ENCODE measurements at places on chromosomes 1 and 21. TPM values are rescaled to one million over a fixed set of nuclear protein-coding genes. Genes with fewer than 3 reads are reported as not detected.

Gene RIPPLY3
- total RNA-seq, result not detected

Gene KCNT2
- total RNA-seq, result 0.57 TPM

Gene TINAGL1
- 456 TPM for total RNA-seq

Gene GSTM1
- 12.2 TPM for total RNA-seq

Gene PLD5
- total RNA-seq, result not detected

Gene SPSB1
- total RNA-seq, result 12.6 TPM

Gene DISP3
- 0.07 TPM for total RNA-seq

Gene CHI3L2
- not detected for total RNA-seq

Gene CEPT1
- 51.1 TPM for total RNA-seq

Gene XCL1
- total RNA-seq, result not detected

Gene KPRP
- not detected for total RNA-seq

Gene MYOG
- not detected for total RNA-seq

Gene NUDT17
- total RNA-seq, result 2.3 TPM

Gene CHD1L
- total RNA-seq, result 43.4 TPM

Gene RHBDL2
- total RNA-seq, result 0.22 TPM

Gene PRPF38B
- total RNA-seq, result 34.8 TPM

Gene KCNA3
- total RNA-seq, result not detected

Gene FAM229A
- total RNA-seq, result 1.5 TPM

Gene C8A
- not detected for total RNA-seq

Gene GPR25
- total RNA-seq, result not detected

Gene TBX19
- total RNA-seq, result 1.0 TPM

Gene CFAP298
- 26.9 TPM for total RNA-seq

Gene HSPB7
- total RNA-seq, result not detected

Gene SLC45A1
- 0.57 TPM for total RNA-seq

Gene RPTN
- total RNA-seq, result not detected

Gene OR2AK2
- total RNA-seq, result not detected

Gene SH3BGR
- total RNA-seq, result 0.27 TPM

Gene C1orf141
- total RNA-seq, result not detected

Gene OPTC
- not detected for total RNA-seq

Gene SPATA17
- total RNA-seq, result not detected

Gene PEAR1
- total RNA-seq, result 45.9 TPM

Gene GJC2
- total RNA-seq, result 0.57 TPM

Gene DIPK1A
- 1.4 TPM for total RNA-seq

Gene NBPF4
- not detected for total RNA-seq

Gene PLPP3
- 34.4 TPM for total RNA-seq

Gene PTGS2
- total RNA-seq, result 61.7 TPM

Gene UCHL5
- 64.0 TPM for total RNA-seq

Gene AVPR1B
- total RNA-seq, result not detected

Gene PPM1J
- total RNA-seq, result 1.9 TPM

Gene NRIP1
- 47.7 TPM for total RNA-seq

Gene SSU72
- total RNA-seq, result 84.0 TPM

Gene PAPPA2
- 0.80 TPM for total RNA-seq

Gene DUSP12
- 40.6 TPM for total RNA-seq

Gene S100A9
- not detected for total RNA-seq

Measured in thoracic aorta endothelial cell (primary cell).